IPS DF 6.9 (cell line): ENCODE measurements at places on chromosomes 12 and 14.

DNA sequence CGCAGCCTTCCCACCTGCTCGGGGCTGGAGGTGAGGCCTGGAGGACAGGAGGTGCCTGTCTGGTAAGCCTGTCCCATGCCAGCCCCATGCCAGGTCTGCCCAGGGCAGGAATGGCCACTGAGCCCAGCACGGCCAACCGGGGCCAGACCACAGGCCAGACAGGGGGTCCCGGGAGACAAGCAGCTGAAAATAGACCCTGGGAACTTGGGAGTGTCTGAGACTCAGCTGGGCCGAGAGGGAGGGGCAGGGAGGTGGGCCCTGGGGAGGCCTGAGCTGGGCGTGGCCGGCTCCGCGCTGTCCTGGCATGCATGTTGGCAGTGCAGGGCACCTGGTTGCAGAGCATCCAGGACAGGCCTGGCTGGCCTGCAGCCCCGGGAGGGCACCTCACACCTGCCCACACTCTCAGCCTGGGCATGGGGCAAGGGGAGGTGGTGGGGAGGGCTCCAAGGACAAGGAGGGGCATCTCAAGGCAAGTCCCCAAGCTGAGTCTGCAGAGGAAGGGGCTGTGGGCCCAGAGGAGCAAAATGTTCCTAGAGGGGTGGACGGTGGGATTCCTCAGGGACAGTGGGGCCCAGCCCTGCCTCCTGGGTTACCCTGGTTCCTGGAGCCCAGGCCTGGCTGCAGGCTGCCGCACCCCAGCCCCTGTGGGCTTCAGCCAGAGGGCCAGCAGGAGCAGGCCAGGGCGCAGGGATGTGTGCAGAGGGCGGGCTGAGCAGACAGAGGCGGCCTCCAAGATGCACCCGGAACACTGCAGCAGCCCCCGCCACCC is 3.2 kb upstream of the CRIP1 start:
- H3K4me3 ChIP-seq = no peak overlapping the region
- H3K27me3 ChIP-seq = peaks cover 21% of the 10 kb centered on the region
- no peak overlapping the region for H3K27ac ChIP-seq
- peaks cover 13% of the 10 kb centered on the region for H3K4me1 ChIP-seq
- no peaks in the 10 kb centered on the region for H3K36me3 ChIP-seq
- DNase-seq = no peak

DNA sequence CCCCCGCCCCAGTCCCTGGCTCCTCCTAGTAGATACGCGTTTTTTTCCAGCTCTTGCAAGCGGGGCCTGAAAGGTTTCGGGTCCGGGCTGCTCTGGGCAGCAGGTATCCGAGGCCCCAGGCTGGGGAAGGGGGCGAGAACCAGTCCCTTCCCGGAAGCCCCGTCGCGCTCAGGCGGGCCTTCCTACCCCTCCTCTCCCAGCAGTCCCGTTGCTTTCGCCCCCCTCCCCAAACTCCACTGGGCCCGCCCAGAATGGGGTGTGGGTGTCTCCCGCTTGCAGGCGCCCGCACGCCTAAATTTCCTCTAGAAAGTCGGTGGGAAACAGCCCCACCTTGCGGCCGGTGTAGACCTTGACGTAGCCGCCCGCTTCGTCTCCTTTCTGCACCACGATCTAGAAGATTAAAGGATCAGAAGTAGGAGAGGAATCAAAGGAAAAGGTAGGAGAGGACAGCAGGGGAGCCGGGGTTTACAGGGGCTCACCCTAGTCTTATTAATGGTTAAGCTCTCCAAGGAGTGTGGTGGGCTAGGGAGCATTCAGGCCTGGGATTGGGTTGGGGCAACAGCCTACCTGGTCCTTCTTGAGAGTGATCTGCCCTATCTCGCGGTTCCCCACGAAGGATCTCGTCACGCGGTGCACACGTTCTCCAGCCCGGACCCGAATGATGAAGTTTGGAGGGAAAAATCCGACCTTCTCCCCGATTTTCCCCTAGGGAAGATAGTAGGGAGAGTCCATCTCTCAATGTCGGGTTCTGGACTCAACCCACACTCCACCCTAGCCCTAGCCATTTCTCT is 7.3 kb downstream of the STAC3 start:
- peaks cover 32% of the 10 kb centered on the region for H3K27me3 ChIP-seq
- no peak for DNase-seq
- peaks cover 13% of the 10 kb centered on the region for H3K4me1 ChIP-seq
- peak overlapping the region; percentile 38; the same call in 1 of the 2 replicates for H3K4me3 ChIP-seq
- no peaks in the 10 kb centered on the region for H3K36me3 ChIP-seq
- no peak overlapping the region for H3K27ac ChIP-seq

DNA sequence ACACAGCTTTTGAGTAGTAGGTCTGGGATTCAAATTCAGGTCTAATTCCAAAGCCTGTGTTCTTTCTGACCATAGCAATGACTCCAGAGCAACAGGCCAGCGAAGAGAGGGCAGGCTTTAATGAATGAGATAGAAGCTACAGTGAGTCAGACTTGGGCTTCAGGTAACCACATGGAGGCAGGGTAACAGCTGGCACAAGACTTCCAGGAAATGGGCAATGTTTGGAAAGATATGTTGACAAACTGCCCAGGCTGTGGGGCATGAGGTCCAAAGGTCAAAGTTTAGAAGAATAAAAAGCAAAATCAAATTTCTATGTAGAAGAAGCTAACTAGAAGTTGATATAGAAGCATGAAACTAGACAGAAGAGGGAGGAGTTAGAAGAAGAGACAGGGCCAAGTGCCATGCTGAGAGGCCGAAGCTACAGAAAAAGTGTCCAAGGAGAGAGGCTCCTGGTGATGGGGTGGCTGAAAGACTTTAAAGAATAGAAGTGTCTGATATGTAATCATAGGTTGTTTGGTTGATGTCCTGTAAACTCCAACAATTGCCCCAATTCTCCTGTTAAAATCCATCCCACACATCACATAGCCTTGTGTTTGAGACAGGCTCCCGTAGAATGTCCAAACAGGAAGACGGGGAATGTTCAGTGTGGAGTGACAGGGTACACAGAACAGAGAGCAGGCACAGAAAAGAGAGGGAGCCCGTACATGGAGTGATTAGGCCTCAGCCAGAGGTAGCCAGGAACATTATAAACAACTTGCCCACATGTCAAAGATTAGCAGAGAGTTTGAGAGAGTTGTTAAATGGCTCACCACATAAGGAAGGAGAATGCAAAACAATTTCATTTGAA is 384.7 kb downstream of the CCDC91 start:
- H3K4me1 ChIP-seq = no peaks in the 10 kb centered on the region
- H3K27ac ChIP-seq = no peak overlapping the region
- no peak for DNase-seq
- H3K4me3 ChIP-seq = no peak overlapping the region
- H3K27me3 ChIP-seq = no peaks in the 10 kb centered on the region

DNA sequence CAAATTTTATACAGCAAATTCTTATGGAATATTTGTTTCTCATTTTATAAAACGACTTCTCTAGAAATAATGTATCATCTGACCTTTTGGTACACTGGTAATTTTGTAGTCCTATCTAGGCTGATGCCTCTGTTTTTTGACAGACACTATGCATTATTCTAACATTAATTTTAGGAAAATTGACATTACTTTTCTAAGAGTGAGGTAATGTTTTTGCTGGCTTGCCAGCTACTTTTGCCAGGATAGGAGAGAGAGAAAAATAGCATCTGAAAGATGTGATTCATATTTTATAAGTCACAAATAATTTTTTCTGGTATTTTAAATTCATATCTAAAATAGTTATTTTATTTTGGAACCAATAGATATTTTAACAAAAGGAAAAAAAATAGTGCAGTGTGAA is 153.5 kb downstream of the CCDC91 start:
- H3K4me1 ChIP-seq = 0 out of 2 replicates have a peak, but pooled peaks cover 2% of the 10 kb centered on the region
- H3K36me3 ChIP-seq = no peaks in the 10 kb centered on the region
- DNase-seq = no peak
- no peak overlapping the region for H3K4me3 ChIP-seq
- H3K27ac ChIP-seq = no peak overlapping the region

DNA sequence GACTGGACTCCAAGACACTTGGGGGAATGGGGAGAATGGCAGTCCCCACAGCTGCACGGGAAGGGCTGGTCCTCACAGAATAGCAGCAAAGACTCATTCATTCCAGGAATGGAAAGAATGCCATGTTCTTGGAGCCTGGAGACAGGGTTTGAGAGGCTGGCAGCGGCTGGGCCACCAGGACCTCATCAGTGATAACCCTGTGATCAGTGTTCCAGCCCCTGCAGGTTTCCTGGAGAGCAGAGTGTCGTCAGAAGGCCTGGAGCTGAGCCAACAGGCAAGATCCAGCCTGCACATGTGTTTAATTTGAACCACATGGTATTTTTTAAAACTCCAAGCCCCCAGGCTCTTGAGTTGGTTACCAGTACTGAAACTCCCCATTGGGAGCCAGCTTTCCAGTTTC is 11.3 kb downstream of the BDKRB1 start:
- H3K4me3 ChIP-seq = no peak overlapping the region
- H3K27ac ChIP-seq = no peak overlapping the region
- no peak for DNase-seq

GRCh38 chr12:104863296-104863948 is 94.7 kb downstream of the SLC41A2 start:
- H3K36me3 ChIP-seq = no peaks in the 10 kb centered on the region
- DNase-seq = no peak
- H3K27ac ChIP-seq = no peak overlapping the region
- H3K4me1 ChIP-seq = no peaks in the 10 kb centered on the region
- no peak overlapping the region for H3K4me3 ChIP-seq
